Fibroblast of villous mesenchyme (primary cell): ENCODE measurements at places on chromosomes 4 and X. TPM values are rescaled to one million over a fixed set of nuclear protein-coding genes. Genes with fewer than 3 reads are reported as not detected.

DNA sequence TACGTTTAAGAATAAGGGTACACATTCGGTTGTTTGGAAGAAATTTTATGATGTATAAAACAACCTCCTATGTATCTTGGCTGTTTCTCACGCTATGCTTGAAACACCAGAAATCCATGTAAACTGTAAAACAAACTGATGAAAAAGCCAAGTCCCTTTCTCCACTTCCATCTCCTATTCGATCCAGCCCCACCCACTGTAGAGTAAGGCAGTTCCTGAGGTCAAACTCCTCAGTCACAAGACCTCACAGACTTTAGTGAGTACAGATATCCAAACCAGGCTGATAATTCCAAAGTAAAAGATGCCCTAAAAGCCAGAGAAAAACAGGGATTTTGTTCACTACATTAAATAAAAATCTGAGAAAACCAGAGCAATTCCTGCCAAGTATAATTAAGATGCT is 45.6 kb downstream of the ARHGEF38 start:
- DNase-seq = no peak

DNA sequence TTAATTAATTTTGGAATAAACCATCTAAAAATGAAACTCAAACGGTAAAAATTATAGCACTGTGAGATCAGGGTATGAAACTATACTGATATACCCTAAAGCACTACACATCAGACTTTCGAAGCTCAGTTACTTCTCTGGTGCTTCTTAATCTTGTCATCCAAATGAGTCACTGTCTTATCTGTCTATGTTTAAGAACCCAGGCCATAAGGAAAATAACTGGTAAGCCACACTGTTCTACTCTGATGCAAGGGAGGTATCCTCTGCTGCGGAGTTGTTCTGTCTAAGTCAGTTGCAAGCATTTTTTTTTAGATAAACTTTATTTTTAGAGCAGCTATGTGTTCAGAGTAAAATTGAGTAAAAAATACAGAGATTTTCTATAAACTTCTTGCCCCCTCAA is 830.8 kb upstream of the POU3F4 start:
- peak; percentile 56 for DNase-seq

DNA sequence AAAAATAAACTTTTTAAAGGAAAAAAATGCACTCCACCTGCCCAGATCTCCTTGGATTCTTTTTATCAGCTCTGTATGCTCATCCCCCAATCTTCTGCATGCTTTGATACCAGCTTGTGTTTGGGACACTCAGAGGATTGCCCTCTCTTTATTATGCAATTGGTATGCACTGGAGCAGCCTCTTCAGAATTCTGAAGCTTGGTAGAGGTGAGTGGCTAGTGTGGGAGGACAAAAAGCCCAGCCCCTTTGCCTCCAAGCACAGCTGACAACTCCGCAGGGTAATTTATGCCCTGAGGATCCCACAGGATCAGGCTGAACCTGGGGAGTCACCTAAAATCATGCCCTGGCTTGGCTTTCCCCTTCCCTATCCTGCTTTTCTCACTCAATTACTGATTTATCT is 16.7 kb downstream of the IL21 start:
- DNase-seq = no peak

DNA sequence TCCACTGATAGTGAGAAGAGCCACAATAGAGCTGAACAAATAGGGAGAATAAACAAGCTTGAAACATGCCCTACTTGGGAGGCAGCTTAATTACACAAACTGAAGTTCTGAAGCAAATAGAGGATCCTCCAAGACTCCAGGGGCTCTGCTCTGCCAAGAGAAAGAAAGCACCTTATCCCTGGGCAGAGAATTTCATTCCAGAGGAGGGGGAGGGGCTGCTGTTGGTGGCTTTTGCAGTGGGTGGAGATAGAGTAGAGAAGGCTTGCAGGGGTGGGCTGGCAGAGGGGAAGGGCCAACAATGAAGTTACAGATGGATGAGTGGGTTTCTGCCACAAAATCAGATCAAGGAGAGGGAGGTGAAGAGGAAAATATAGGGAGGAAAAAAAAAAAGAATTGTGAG is 1.0 kb upstream of the LPAR4 start:
- DNase-seq = no peak

- peak; percentile 74 for DNase-seq
These were observed 51.3 kb upstream of the NFKB1 start for GRCh38 chr4:102449751-102450352.

DNA sequence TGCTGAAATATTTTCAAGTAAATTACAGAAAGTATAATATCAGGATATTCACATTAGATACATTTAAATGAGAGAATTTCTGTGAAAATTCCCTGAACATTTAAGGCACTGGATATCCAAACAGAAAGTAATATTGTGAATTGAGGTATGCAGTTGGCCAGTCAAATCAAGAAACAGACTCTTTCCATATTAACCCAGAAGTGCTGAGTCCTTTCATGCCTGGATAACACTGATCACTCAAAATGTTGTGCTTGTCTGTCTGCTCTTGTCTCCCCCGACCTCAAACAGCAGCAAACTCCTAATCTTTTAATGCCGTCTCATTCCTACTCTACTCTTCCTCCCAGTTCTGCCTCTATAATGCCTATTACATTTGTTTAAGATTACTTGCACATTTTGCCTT is 51.2 kb downstream of the TBC1D9 start:
- DNase-seq = no peak

The PPP2R2C gene
- total RNA-seq = not detected in 2 replicates

- DNase-seq = no peak
These were observed 29.0 kb downstream of the CNOT6L start for GRCh38 chr4:77790146-77790545.

- DNase-seq = no peak
These were observed 28.0 kb downstream of the MSX1 start for GRCh38 chr4:4887426-4887825.

- DNase-seq = no peak
These were observed 19.4 kb downstream of the TAPT1 start for GRCh38 chr4:16206848-16207247.

GRCh38 chr4:186700746-186701145 is 22.9 kb downstream of the FAT1 start:
- DNase-seq = peak; percentile 28

The ABCG2 gene
- total RNA-seq = 2.2 and 3.5 TPM in 2 replicates

DNA sequence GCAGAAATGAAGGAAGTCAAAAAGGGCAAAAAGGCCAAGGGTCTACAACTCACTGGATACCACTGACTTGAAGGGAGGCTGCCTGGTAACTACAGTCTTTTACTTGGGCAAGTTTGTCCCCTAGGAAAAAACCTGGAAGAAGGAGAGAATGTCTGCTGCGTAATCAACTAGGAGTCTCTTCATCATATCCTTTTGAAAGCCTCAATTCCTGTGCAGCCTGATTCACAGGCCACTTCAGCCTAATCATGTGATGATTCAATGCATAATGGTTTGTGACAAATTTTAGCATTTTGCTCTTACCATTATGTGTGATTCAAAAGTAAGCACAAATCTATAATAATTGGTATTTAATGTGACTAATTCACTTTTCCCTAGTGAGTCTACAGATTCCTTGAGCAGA is 273.6 kb downstream of the FRMPD4 start:
- DNase-seq = no peak

The GLOD5 gene
- total RNA-seq = not detected in 2 replicates

GRCh38 chrX:100643956-100644860 is at the start of gene SRPX2:
TSS of gene SRPX2 (plus strand) at chrX:100644199. CDS start at chrX:100646323, 2,124 bp downstream.
- DNase-seq = peak; percentile 93

The TAF9B gene
- total RNA-seq = 30.6 and 41.5 TPM in 2 replicates

The SOD3 gene
- total RNA-seq = 14.2 and 21.9 TPM in 2 replicates

- no peak for DNase-seq
These were observed 31.9 kb downstream of the NSG1 start for GRCh38 chr4:4418676-4419390.

The GPC3 gene
- 0.32 TPM in 1 of 2 replicates, not detected in the other for total RNA-seq

The LRRC66 gene
- total RNA-seq = 0.32 and 0.43 TPM in 2 replicates

GRCh38 chrX:100407147-100407783 is 2.8 kb downstream of the PCDH19 start:
- DNase-seq = no peak

The PIR gene
- 12.9 and 17.7 TPM in 2 replicates for total RNA-seq

- DNase-seq = peak; percentile 76
These were observed 29.3 kb downstream of the RAP1GDS1 start for GRCh38 chr4:98290511-98290910.

The MGAT4D gene
- total RNA-seq = not detected in 2 replicates

- DNase-seq = no peak
These were observed 326.0 kb upstream of the F9 start for GRCh38 chrX:139204571-139204897.

DNA sequence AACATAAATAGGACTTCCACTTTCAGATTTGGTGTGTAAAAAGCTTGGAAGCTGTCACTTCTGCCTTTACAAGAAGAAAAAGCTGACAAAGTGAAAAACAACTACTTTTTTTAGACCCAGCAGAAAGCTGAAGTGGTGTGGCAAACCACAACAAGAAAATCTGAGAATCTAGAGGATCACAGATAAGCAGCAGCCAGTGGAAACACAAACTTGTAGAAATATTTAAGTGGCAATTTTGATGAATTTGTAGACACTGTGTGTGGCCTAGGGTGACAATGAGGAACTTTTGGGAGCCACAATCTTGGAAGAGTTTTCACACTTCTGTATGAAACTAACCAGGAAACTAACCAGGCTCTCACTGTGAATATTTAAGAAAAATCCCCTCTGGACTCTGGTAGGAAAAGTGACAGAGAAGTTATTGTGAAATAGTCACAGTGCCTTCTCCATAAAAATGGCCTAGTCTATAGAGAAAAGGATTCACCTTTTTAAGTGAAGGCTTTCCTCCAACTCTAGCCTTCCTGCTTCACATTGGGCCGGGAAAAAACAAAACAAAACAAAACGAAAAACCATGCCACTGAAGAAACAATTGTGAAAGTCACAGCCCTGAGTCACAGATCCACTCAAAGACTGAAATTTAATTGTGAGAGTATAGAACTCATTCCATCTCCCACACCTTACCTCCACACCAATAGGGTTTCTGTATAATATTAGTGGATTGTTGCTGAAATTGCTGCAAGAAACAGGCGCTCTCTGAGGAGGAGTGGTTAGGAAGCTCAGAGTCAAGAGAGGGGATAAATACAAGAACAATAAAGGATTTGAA is 26.7 kb upstream of the GUCY1A1 start:
- DNase-seq = no peak

- no peak for DNase-seq
These were observed 121.8 kb upstream of the GALNT7 start for GRCh38 chr4:173046818-173047217.

The NSG1 gene
- 0.32 and 0.86 TPM in 2 replicates for total RNA-seq

DNA sequence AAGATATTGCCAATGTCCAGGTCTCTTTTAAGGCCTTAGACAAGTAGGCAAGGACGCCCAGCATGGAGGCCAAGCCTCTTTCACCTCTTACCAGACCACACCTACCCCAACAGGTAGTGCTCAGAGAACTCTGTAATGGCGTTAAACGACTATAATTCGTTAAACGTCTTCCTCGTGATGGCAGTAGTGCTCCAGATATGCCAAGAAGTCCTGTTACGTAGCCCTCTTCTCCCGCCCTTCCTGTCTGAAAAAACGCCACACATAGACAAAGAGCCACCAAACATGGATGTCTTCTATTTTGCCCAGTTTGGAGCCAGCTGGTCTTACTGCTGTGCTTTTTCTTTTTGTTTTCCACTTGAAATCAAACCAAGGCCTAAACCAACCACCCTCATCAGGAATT is 190.7 kb downstream of the OR13H1 start:
- DNase-seq = peak; percentile 75

DNA sequence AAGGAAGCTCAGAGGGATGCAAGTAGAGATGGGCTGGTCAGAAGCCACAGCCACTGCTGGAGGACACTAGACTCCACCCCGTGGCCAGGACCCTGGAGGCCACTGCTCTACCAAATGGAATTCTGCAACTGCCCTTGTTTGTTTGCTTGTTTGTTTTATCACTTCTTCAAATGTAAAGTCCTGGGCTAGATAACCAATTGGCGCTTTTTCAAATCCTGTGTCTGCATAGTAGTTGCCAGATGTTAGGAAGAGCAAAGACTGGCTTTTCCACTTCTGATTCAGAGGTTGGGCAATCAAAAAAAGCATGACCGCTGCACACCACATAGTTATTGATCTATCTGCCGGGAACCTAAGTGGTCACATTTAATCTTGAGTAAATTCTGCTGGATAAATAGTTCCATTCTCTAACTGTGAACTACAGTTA is 255.2 kb upstream of the SFRP2 start:
- no peak for DNase-seq

- no peak for DNase-seq
These were observed 511.8 kb downstream of the TRAM1L1 start for GRCh38 chr4:116573540-116573939.

The TCEAL6 gene
- not detected in 2 replicates for total RNA-seq

- no peak for DNase-seq
These were observed 139.8 kb downstream of the NR3C2 start for GRCh38 chr4:148302416-148302815.

DNA sequence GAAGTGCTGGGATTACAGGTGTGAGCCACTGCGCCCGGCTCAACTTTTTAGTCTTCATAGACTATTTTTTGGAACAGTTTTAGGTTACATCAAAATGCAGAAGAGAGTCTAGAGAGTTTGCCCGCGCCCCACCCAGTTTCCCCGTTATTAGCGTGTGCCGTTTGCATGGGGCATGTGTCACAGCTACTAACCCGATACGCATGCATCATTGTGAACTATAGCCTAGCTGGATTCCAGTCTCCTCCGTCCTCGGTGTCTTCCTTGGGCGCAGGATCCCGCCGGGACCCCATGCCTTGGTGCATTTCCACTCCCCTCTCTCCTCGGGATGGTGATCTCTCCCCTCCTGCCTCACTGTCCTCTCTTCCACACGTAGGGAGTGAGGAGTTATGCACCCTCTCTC is 85.5 kb upstream of the ADRA2C start:
- DNase-seq = no peak

The SOX3 gene
- not detected in 2 replicates for total RNA-seq

GRCh38 chr4:10781805-10782204 is 97.2 kb upstream of the CLNK start:
- no peak for DNase-seq

The CSAG2 gene
- total RNA-seq = not detected in 2 replicates

GRCh38 chr4:179110356-179110755 is 1668.1 kb upstream of the AGA start:
- no peak for DNase-seq

- DNase-seq = no peak
These were observed 25.6 kb downstream of the ZRSR2 start for GRCh38 chrX:15815779-15816437.

The NBDY gene
- total RNA-seq = 10.3 and 12.1 TPM in 2 replicates

DNA sequence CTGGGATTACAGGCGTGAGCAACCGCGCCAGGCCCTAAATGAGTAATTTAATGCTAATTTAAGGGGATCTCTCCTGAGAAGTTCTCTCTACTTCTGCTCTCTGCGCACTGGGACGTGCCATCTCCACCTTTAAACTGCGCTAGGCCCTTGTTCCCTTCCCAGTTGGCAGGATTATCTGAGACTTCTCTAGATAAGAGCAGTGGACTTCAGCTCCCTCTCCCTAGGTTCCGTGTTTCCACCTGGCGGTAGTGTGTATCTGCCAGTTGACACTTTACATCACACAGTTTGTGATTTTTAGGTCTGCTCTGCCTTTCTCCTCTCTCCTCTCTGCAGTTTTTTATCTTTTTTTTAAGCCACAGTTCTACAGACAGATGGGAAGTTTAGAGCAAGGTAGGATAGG is 40.2 kb downstream of the ARHGAP10 start:
- no peak for DNase-seq

The OSTC gene
- 277 and 451 TPM in 2 replicates for total RNA-seq
